ENCODE measurements at places on chromosomes 6 and 20. TPM values are rescaled to one million over a fixed set of nuclear protein-coding genes. Genes with fewer than 3 reads are reported as not detected.
A peak's percentile ranks its signal among the peaks of the same experiment; 100 is the strongest.

DNAH8 gene
- 0.46 TPM for polyA plus RNA-seq

DNA sequence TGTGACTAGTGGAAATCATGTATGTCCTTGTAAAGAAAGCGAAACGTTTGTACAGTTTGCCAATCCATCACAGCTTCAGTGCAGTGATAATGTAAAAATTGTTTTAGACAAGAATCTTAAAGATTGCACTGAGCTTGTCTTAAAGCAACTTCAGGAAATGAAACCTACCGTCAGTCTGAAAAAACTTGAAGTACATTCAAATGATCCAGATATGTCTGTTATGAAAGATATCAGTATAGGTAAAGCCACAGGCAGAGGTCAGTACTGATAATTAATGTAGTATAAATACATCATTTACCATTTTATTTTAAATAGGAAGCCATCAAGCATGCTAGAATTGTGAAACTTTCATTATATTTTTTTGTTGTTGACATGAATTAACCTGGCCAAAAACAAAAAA is 60.9 kb upstream of the SMIM8 start:
- no peak for DNase-seq

DNA sequence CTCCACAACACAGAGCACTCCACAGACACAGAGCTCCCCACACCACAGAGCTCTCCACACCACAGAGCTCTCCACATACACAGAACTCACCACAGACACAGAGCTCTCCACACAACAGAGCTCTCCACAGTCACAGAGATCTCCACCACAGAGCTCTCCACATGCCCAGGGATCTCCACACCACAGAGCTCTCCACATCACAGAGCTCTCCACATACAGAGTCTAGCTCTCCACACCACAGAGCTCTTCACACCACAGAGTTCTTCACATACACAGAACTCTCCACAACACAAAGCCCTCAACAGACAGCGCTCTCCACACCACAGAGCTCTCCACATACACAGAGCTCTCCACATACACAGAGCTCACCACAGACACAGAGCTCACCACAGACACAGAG is 55.3 kb downstream of the ERMARD start:
- DNase-seq, result peak; percentile 21

DNA sequence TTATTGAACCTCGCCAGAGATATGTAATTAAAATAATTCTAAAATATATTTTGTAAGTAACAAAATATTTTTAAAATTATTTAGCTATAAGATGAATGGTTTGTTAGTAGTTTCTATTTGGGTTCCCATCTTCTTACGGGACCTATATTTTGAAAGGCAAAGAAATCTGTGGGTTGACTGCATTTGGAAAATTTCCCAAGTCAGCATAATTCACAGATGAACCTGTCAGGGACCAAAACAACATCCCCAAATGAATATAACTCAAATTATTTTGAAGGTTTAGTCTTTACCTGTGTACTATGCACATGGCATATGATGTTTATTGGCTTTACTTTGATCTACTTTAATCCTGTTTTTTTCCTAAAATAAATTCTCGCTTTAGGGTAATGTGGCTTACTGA is 607.4 kb upstream of the JAG1 start:
- no peak for DNase-seq

RBL1 gene
- 2.7 TPM for polyA plus RNA-seq

GRCh38 chr6:167442245-167442644 is 117.4 kb downstream of the TTLL2 start:
- no peak for DNase-seq

GRCh38 chr6:42507901-42508300 is 55.9 kb upstream of the UBR2 start:
- no peak for DNase-seq

DNA sequence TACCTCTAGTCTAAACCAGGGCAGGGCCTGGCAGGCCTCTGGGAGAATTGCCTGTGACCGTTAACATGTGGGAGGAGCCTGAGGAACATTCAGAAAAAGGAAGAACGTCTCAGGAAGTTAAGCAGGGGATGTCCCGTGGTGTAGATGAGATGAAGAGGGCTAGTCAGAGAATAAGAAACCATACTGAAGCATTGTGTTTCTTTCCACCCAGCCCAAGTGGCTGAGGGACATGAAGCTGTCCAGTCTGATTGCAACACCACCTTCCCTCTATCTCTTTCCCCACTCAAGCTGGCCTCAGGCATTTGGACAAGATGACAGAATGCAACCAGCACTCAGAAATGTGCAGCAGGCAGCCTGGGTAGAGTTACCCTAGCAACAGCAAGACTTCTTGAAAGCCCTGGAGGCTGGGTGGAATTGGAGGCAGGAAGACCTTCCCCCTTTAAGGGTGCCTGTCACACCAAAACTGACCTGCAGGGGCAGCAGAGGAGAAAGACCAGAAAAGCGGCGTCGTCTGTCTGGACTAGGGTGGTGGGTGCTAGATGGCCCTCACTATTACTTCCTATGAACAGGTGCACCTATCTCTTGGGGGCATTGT is 186.1 kb downstream of the UNC5CL start:
- DNase-seq, result no peak

DNA sequence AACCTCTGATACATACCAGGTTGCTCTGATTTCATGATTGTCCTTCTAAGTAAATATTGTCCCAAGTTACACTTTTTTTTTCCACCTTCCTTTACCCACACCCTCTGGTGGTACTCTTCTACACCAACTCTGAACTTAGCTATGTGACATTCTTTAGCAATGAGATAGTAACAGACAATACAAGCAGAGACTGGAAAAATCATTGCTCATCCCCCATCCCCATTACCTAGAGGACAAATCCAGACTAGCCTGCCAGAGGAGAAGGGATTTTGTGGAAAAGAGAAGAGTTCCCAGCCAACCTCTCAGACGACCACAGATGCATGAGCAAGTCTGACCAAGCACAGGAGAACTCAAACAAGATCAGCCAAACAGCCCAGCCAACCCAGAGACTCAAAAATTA is 32.8 kb upstream of the TFAP2B start:
- DNase-seq, result no peak

KLHDC3 gene
- 53.0 TPM for polyA plus RNA-seq

PLN gene
- polyA plus RNA-seq, result 3.9 TPM

- no peak for DNase-seq
Observed at GRCh38 chr6:52393780-52394179, 26.4 kb upstream of the EFHC1 start.

- peak; percentile 85 for DNase-seq
Observed at GRCh38 chr6:87922947-87923330, 124.7 kb upstream of the SPACA1 start.

ARG1 gene
- 2.7 TPM for polyA plus RNA-seq
